ENCODE measurements at places on chromosomes 6 and 20.

GRCh38 chr6:101826269-101826668, 432.8 kb downstream of the GRIK2 start:
- H3K36me3 ChIP-seq: no peaks in the 10 kb centered on the region
- H3K27ac ChIP-seq: no peak overlapping the region
- DNase-seq: no peak
- H3K4me3 ChIP-seq: no peak overlapping the region

- H3K36me3 ChIP-seq: peaks cover 27% of the 10 kb centered on the region
- H3K27me3 ChIP-seq: no peaks in the 10 kb centered on the region
- DNase-seq: no peak
Observed at GRCh38 chr6:106315765-106316374, 9.7 kb downstream of the ATG5 start.

DNA sequence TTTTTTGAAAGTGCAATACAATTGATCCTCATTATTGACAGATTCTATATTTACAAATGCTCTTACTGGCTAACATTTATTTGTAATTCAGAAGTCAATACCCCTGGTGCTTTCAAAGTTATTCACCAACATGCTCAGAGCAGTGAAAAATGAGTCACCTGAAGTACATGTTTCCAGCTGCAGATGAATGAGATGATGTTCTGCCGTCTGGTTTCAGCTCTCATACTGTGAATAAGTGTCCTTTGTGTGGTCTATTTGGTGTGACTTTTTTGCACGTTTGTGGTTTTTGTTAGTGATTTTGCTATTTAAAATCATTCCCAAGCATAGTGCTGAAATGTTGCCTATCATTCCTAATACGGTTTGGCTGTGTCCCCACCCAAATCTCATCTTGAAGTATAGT, 22.3 kb upstream of the EYA4 start:
- H3K27me3 ChIP-seq: peaks cover 2% of the 10 kb centered on the region
- H3K4me1 ChIP-seq: no peaks in the 10 kb centered on the region
- no peaks in the 10 kb centered on the region for H3K36me3 ChIP-seq
- DNase-seq: no peak

DNA sequence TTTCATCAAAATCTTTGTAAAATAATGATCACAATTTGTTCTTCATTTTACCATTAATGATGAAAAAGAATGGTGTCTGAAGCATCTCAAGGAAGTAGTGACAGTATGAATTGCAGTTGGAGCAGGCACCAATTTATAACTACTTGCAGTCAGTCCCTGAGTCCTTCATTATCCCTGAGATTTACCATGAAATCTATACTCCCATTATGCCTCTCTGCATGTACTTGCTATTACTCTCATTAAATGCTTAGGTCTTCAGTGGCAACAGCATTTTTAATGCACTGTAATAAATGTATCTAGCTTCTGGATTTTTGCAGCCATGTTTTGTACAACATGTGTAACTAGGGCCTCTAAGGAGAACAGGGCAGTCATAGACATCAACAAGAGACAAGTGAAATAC, 708.8 kb downstream of the EYS start:
- no peak for DNase-seq
- no peaks in the 10 kb centered on the region for H3K4me1 ChIP-seq
- H3K4me3 ChIP-seq: no peak overlapping the region

GRCh38 chr6:46271728-46272127, 100.9 kb upstream of the ENPP5 start:
- H3K27ac ChIP-seq: no peak overlapping the region
- no peaks in the 10 kb centered on the region for H3K36me3 ChIP-seq
- peaks cover 7% of the 10 kb centered on the region for H3K27me3 ChIP-seq
- no peak overlapping the region for H3K4me3 ChIP-seq
- no peaks in the 10 kb centered on the region for H3K4me1 ChIP-seq
- DNase-seq: no peak

GRCh38 chr6:105907991-105908390, 178.1 kb upstream of the PRDM1 start:
- H3K36me3 ChIP-seq: no peaks in the 10 kb centered on the region
- no peak overlapping the region for H3K27ac ChIP-seq
- no peak for DNase-seq
- no peak overlapping the region for H3K4me3 ChIP-seq
- no peaks in the 10 kb centered on the region for H3K4me1 ChIP-seq

DNA sequence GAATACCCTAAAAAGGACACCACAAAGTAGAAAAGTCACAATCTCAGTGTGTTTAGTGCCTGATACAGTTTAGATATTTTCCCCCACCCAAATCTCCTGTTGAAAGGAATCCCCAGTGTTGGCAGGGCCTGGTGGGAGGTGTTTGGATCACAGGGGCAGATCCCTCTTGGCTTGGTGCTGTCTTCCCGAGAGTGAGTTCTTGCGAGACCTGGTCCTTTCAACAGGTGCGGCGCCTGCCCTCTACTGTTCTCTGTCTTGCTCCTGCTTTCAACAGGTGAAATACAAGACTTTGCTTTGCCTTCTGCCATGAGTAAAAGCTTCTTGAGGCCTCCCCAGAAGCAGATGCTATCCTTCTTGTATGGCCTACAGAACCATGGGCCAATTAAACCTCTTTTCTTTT, 534.3 kb upstream of the NRSN1 start:
- no peak overlapping the region for H3K4me3 ChIP-seq
- no peaks in the 10 kb centered on the region for H3K36me3 ChIP-seq
- H3K27me3 ChIP-seq: no peaks in the 10 kb centered on the region

DNA sequence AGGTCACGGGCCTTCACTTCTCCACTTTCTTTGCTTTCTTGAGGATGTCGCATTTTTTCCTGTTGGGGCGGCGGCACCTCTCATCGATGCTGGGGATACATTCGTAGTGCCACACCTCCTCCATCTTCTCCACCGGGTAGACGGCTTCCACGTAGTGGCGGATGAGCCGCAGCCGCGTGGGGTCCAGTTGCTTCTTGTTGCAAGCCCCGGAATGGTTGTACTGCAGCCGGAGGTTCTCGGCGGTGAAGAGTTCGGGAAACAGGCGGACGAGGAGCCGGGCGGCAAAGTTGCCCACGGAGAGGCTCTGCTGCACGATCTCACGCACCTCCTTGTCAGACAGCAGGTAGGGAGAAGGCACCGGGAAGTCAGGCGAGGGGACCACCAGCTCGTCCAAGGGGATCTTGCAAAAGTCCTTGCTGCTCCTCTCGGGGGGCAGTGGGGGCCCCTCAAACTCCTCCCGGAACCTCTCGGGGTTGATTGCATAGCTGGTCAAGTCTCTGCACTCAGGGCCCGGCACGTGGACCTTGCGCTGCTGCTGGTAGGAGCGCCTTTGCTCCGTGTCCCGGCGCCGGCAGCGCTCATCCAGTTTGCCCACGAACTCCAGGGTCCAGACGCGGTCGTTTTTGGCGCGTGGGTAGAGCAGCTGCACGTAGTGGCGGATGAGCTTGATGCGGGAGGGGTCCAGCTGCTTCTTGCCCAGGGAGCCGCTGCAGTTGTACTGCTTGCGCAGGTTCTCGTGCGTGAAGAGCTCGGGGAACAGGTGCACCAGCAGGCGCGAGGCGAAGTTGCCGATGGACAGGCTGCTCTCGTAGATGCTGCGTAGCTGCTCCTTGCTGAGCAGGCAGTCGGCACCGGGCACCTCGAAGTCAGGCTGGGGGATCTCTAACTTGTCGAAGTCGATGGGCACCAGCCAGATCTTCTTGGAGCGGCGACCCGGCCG, 41.0 kb downstream of the MTRES1 start:
- H3K27me3 ChIP-seq: no peaks in the 10 kb centered on the region
- no peak for DNase-seq
- H3K36me3 ChIP-seq: peaks cover 14% of the 10 kb centered on the region
- no peak overlapping the region for H3K4me3 ChIP-seq
- no peak overlapping the region for H3K27ac ChIP-seq

DNA sequence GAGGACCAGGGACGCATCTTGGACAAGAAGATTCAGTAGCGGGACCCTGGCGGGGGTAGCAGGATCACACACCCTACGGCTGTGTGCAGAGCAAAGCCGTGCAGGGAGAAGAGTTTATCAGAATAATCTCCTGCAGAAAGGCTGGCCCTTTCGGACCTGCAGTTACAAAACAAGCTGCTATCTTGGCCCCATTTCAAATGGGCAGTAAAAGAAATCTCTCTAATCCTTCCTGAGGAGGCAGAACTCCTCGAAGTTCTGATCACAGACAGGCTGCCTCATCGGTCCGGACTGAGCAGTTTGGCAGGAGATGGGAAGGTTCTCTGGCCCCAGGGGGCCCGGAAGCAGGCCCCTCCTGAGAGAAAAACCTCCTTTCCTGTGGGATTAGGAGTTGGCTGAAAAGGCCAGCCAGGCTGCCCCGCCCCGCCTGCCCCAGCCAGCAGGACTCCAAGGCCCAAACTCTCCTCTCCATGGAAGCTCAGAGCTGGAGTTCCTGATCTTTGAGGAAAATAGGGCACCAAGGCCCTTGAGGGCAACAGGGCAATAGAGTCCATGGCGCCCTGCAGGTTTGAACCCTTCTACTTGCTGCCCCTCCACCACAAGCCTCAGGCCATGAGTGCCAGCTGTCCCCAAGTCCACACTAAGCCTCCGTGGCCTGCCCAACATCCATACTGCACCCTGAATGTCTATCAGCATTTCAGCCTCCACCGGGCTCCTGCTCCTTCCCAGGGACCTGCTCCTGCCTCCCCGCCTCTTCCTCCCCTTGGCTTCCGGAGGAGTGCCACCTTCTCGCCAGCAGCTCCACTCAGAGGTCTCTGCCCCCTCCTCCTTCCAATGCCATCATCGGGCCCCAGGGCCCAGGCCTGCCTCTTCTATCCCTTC, 141.3 kb downstream of the PREX1 start:
- no peaks in the 10 kb centered on the region for H3K27me3 ChIP-seq
- H3K27ac ChIP-seq: no peak overlapping the region
- no peak overlapping the region for H3K4me3 ChIP-seq
- no peak for DNase-seq
- H3K36me3 ChIP-seq: peaks cover 28% of the 10 kb centered on the region

DNA sequence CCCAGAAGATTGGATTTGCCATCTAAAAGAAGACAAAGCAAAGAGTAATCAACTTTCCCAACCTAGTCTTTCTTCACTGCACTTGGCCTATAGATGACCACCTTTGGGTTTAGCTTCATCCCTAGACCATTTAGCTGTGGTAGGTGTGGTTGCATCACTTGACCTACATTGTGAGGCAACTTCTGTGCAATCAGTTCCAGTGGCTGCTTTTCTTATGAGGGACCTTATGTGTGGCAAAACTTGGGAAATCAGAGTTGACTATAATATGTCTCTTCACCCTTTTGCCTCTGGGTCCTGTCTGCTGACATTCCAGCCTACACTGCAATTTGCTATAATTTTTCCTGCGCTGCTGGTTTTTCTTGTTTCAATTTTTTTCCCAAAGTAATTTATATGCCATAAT, 55.2 kb downstream of the PRDM13 start:
- no peaks in the 10 kb centered on the region for H3K27me3 ChIP-seq
- no peaks in the 10 kb centered on the region for H3K36me3 ChIP-seq
- no peak overlapping the region for H3K4me3 ChIP-seq
- no peaks in the 10 kb centered on the region for H3K4me1 ChIP-seq
- H3K27ac ChIP-seq: no peak overlapping the region

- H3K4me1 ChIP-seq: peaks cover 78% of the 10 kb centered on the region
- no peak for DNase-seq
- H3K27ac ChIP-seq: peak overlapping the region; percentile 79
- peaks cover 7% of the 10 kb centered on the region for H3K36me3 ChIP-seq
Observed at GRCh38 chr6:24960991-24961475, 25.3 kb upstream of the RIPOR2 start.

- no peak overlapping the region for H3K27ac ChIP-seq
- no peaks in the 10 kb centered on the region for H3K36me3 ChIP-seq
- H3K27me3 ChIP-seq: no peaks in the 10 kb centered on the region
- H3K4me1 ChIP-seq: no peaks in the 10 kb centered on the region
- DNase-seq: no peak
Observed at GRCh38 chr6:91242614-91242949, 655.7 kb upstream of the MAP3K7 start.

- DNase-seq: no peak
- no peaks in the 10 kb centered on the region for H3K27me3 ChIP-seq
- H3K27ac ChIP-seq: no peak overlapping the region
- no peaks in the 10 kb centered on the region for H3K36me3 ChIP-seq
- no peak overlapping the region for H3K4me3 ChIP-seq
Observed at GRCh38 chr6:31479933-31480535, 17.9 kb upstream of the MICB start.

DNA sequence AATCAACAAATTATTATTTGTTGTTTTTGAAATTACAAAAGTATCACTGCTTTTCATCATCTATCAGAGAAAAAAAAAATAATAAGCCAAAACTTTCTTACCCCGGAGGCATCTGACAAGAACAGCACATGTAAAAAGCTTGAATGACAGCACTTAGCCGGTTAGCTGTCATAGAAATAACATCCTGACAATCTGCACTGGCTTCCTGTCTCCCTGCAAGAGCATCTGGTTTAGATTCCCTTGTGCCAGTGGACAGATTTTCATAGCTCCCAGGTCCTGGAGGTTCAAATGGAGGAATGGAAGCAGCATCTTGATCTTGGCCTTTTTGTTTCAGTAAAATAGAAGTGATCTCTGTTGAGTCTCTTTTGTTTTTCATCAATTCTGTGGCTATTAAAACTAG, 74.8 kb downstream of the HACE1 start:
- H3K36me3 ChIP-seq: peaks cover 25% of the 10 kb centered on the region
- no peak for DNase-seq
- no peak overlapping the region for H3K4me3 ChIP-seq
- H3K27me3 ChIP-seq: no peaks in the 10 kb centered on the region
- peaks cover 26% of the 10 kb centered on the region for H3K4me1 ChIP-seq
- no peak overlapping the region for H3K27ac ChIP-seq

DNA sequence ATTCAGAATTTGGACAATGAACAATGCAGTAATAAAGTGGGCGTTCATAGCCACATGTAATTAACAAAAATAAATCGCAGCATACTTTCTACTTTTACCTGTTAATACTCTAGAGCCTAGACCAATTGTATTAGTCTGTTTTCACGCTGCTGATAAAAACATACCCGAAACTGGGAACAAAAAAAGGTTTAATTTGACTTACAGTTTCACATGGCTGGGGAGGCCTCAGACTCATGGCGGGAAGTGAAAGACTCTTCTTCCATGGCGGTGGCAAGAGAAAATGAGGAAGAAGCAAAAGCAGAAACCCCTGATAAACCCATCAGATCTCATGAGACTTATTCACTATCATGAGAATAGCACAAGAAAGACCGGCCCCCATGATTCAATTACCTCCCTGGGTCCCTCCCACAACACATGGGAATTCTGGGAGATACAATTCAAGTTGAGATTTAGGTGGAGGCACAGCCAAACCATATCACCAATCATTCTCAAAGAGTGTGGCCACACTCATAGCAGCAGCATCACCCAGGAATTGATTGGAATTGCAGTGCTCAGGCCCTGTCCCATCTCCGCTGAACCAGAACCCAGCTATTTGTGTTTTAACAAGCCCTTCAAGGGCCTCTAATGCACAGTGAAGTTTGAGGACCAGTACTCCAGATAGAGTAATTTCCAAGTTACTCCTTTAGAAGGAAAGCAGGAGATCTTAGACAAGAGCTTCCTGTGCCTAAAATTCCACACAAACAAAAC, 650.0 kb downstream of the KIF16B start:
- peaks cover 5% of the 10 kb centered on the region for H3K27me3 ChIP-seq
- no peak for DNase-seq
- no peaks in the 10 kb centered on the region for H3K36me3 ChIP-seq
- no peak overlapping the region for H3K4me3 ChIP-seq
- H3K4me1 ChIP-seq: peaks cover 5% of the 10 kb centered on the region
